ENCODE measurements at places on chromosomes 16 and 17. TPM values are rescaled to one million over a fixed set of nuclear protein-coding genes. Genes with fewer than 3 reads are reported as not detected.

Gene ZKSCAN2
- 3.3 TPM for total RNA-seq

GRCh38 chr16:19609359-19609758 is 53.9 kb downstream of the VPS35L start:
- DNase-seq = no peak

DNA sequence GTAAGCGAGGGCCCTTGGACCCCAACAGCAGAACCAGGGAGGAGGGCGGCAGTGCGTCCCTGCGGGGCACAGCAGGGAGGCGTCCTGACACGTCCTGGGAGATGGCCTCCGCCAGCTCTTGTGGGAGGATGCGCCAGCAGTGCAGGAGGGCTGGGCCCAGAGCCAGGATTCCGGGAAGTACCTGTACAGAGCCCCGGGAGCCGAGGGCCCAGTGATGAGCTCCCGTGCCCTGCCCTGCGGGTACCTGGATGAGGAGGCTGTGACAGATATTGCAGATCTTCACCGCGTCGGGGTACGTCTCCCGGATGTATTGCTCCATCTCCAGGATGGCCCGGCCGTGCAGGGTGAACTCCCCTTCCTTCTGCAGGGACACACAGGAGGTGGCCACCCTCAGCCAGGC is 23.1 kb downstream of the KDM8 start:
- DNase-seq = peak; percentile 63

DNA sequence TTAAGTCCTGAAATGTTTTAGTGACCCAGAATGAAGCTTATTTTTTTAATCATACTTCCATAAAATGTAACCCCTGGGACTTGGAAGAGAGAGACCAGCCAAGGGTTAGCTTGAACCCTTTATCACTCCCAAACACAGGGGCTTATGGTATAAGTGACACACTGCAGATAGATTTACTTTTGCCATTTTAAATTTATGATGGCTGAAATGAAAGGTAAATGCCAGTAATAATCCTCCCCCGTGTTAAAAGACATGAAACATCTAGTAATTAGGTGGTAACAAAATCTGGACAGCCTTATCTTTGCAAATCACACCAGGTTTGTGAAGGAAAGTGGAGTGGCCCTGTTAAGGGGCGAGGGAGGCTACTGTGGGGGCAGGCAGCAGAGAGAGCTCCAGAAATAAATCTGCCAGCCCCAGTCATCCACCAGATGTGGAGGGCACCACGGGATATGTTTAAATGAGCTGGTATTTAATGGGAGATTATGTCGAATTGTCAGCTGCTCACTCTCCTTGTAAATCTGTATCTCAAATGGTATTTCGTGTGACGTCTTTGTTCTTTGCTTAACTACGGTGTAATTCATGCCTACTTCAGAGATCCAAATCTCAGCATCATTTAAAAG is 326.5 kb downstream of the WWOX start:
- DNase-seq = no peak

GRCh38 chr16:75565640-75566039 is 539 bp upstream of the GABARAPL2 start:
- DNase-seq = no peak
